Activated T-helper 2 cell treated with anti-CD3 and anti-CD28 coated beads, Interferon-gamma antibody, Interleukin-2, Interleukin-4, amounts not matched to agents 10 μg/mL and 5 μg/mL and 100 μg/mL, durations not matched to agents 14 hours and 24 hours and 36 hours (primary cell): ENCODE measurements at places on chromosomes 2 and 18. TPM values are rescaled to one million over a fixed set of nuclear protein-coding genes. Genes with fewer than 3 reads are reported as not detected.

The CCDC102B gene
- 1.2 and 1.3 TPM in 2 replicates for total RNA-seq

DNA sequence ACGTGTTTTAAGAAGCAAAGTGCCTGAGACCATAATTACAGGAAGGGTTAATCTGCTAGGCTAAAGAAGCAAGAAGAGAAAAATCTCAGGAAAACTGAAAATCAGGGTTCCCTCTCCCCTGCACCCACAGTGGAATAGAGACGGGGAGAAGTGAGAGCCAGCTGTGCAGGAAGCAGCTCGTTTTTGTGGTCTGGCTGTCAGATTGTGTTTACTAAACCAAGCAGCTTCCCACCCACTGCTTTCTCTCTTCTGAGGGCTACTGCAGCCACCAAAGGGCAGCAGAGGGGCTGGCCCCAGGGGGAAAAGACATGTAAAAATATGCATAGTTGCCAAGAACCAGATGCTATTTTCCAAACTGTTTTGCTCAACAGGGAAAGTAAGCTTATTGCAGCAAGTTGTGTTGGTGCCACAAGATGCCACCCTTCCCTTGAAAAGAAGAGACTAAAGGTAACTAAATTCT lies 72.6 kb upstream of the THUMPD2 start:
- H3K4me1 ChIP-seq: no peaks in the 10 kb centered on the region
- no peak overlapping the region for H3K4me3 ChIP-seq
- no peaks in the 10 kb centered on the region for H3K36me3 ChIP-seq
- no peak overlapping the region for H3K27ac ChIP-seq

The CCL20 gene
- 1.4 and 2.0 TPM in 2 replicates for total RNA-seq

DNA sequence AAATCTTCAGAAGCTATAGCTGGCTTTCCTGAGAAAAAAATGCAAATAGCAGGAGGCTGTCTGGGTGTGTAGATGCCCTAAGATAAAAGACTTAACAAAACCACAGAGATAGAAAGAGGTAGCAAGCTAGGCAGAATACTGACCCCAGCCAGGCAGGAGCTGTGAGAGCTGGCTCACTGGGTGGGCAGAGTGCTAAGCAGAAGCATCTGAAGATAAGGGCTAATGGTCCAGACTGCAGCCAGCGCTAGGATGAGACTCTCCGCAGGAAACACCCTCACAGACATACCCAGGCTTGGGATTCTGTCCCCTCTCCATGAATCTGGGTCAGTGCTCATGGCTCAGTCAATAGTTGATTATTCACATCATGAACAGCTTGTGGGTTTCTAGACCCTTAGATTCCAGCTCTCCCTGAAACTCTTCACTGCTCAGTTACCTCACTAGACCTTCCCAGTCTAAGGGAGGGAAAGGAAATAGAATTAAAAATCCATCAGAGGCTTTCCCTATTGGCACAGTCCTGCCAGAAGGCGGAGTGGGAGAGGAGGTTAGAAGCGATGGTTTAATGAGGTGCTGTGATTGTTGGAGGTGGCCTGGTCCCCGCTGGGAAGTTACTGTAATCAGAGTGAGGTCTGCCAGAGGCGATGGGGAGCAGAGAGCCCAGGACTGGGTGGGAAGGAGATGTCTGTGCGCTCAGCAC lies 21.4 kb upstream of the CCBE1 start:
- H3K4me1 ChIP-seq: no peaks in the 10 kb centered on the region
- H3K27ac ChIP-seq: no peak overlapping the region
- no peak overlapping the region for H3K4me3 ChIP-seq
- DNase-seq: no peak
- H3K36me3 ChIP-seq: no peaks in the 10 kb centered on the region
- H3K27me3 ChIP-seq: no peaks in the 10 kb centered on the region

GRCh38 chr2:54879032-54879431 lies 155.6 kb downstream of the EML6 start:
- DNase-seq: no peak
- peaks cover 10% of the 10 kb centered on the region for H3K27me3 ChIP-seq
- no peak overlapping the region for H3K27ac ChIP-seq

The OR6B2 gene
- not detected in 2 replicates for total RNA-seq

DNA sequence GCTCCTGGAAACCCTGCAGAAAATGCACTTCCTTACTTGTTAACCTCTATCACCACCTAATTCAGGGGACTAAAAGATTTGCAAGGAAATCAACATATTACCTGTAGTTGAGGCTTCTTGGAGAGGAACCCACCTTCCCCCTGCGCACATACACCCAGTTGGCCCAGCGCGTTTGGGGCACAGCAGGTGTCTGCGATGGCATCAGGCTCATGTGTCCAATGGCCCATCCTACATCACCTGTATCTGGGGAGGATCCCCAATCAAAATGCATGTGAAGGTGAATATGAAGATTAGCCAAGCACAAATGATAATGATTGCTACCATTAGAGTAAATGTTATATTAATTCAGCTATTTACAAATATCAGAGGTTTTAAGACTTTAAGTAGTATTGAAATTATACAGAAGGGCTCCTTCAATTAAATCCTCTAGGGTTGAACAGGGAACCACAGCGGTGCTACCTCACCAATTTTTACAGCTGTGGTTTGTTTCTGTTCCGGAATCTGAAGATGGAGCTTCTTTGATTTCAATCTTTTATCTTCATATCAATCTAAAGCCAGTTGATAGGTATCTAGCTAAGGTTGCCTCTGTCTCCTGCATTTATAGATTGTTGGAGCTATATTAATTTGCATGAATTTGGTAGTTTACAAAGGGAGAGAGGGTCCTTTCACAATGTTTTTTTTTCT lies 486.0 kb downstream of the RNF144A start:
- H3K4me3 ChIP-seq: no peak overlapping the region
- no peak overlapping the region for H3K27ac ChIP-seq
- H3K4me1 ChIP-seq: peaks cover 8% of the 10 kb centered on the region
- H3K36me3 ChIP-seq: no peaks in the 10 kb centered on the region
- no peak for DNase-seq

DNA sequence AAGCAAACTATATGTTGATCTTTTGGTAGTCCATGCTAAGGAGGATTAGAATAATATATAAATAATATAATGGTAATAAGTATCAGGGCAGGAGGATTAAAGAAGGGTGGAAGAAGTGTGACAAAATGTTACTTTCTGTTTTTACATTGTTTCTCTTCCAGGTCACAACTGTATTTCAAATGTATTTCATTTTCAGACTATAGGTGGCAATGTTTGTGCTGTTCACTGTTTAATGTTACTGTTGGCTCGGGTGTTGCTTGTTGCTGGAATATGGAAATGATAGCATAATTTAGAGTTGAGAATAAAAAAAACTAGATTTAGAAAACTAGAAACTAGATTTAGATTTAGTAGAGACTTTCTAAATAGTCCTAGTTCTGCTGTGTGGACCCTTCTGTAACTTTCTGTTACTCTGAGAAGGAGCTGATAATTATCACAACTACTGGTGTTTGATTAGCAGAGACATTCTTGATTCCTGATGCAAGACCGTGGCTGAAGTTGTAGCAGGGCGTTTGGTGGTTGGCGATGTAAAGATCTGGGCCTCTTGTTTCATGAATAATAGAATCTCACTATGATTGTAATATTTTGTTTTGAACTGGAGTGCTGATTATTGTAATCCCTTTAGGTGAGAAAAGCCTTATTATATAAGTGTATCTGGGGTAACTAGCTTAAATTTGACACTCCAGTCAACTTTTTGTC lies 7.9 kb downstream of the NEDD4L start:
- no peaks in the 10 kb centered on the region for H3K36me3 ChIP-seq
- H3K4me3 ChIP-seq: no peak overlapping the region
- no peak for DNase-seq
- H3K27me3 ChIP-seq: peaks cover 21% of the 10 kb centered on the region

DNA sequence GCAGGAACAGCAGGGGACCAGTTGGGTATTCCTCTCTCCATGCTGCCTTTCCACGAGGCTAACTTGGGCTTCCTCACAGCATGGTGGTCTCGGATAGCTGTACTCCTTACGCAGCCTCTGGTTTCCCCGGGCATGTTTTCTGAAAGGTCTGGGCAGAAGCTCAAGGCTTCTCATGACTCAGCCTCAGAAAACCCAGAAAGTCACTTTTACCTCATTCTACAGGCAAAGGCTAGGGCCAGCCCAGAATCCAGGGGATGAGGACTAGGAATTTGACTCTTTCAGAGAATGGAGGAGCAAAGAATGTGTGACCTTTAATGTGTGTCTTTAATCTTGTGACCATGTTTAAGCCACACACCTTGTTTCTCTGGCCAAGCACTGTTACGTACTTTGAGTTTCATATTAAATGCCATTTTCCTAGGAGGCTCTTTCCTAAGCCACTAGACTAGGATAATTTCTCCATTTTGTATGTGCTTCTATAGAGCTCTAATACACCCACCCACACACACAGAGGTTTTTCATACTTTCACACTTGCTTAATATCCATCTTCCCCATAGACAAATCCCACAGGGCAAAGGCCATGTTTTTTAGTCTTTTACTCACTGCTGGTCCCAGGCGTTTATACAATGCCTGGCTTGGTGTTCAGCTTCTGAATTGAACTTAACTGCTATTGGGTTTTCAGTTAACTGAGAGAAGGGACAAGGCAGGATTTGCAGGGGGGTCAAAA lies 77.3 kb downstream of the LONRF2 start:
- peaks cover 6% of the 10 kb centered on the region for H3K4me1 ChIP-seq
- H3K4me3 ChIP-seq: no peak overlapping the region
- no peak for DNase-seq
- H3K36me3 ChIP-seq: no peaks in the 10 kb centered on the region
- peaks cover 1% of the 10 kb centered on the region for H3K27me3 ChIP-seq
- no peak overlapping the region for H3K27ac ChIP-seq

DNA sequence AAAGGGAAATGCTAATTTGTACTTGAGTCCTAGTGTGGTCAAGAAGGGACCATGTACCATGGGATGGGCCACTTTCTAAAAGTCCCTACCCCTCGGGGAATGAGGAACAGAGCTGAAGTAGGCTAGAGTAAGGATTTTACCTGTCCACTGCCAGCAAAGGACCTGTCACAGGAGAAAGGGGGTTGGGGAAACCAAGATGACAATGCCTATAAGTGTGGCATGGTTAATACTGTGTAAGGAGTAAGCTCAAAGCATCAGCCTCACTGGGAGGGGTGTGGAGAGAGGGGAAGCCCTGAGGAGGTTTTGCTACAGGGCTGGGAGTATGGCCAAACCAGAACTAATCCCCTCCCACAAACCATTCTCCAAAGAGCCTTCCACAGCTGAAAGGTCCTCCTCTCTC lies 15.8 kb downstream of the GKN2 start:
- peaks cover 2% of the 10 kb centered on the region for H3K4me1 ChIP-seq
- H3K27ac ChIP-seq: no peak overlapping the region
- DNase-seq: no peak
- peaks cover 47% of the 10 kb centered on the region for H3K27me3 ChIP-seq
- H3K4me3 ChIP-seq: no peak overlapping the region

The VWA3B gene
- not detected in 2 replicates for total RNA-seq

The CCT7 gene
- total RNA-seq: 562 and 584 TPM in 2 replicates

The HAAO gene
- total RNA-seq: 5.1 and 5.8 TPM in 2 replicates

- H3K27me3 ChIP-seq: peaks cover 9% of the 10 kb centered on the region
- H3K27ac ChIP-seq: no peak overlapping the region
- H3K36me3 ChIP-seq: no peaks in the 10 kb centered on the region
- DNase-seq: no peak
- no peaks in the 10 kb centered on the region for H3K4me1 ChIP-seq
Measured at GRCh38 chr18:63895190-63895589, 7.7 kb downstream of the SERPINB2 start.

The LRP2 gene
- total RNA-seq: 0.09 and 0.46 TPM in 2 replicates

DNA sequence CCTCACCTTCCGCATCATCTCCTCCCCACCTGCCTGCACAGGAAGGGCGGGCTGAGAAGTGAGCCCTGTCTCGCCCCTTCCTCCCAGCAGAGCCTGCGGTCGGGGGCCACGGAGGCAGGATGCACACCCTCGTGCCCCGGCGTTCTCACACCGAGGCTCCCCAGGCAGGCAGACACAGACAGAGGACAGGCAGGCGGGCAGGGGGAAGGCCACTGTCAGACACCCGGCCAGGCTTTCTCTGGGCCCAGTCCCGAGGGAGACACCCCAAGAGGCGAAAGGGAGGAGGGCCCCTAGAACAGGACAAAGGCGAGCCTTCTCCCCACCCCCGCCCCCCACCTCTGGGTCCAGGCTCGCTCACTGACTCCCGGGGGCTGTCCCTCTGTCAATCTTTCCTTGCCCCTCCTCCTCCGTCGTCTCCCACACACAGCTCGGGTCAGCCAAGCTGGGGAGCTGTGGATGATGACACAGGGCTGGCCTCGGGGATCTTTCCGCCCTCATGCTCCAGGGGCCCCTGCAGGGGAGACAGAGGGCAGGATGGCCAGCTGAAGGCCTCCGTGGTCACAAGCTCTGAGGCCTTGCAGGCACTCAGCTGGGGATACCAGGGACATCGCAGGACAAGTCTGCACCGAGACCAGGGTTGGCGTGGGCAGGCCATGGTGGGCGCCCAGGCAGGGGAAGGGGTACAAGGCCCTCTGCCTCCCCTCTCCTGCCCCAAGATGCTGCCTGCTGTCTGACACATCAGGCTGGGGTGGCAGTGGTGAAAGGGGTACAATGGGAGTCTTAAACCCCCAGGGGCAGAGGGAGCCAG lies 24.9 kb downstream of the BIN1 start:
- no peaks in the 10 kb centered on the region for H3K27me3 ChIP-seq

The RBFA gene
- 48.4 and 49.4 TPM in 2 replicates for total RNA-seq

DNA sequence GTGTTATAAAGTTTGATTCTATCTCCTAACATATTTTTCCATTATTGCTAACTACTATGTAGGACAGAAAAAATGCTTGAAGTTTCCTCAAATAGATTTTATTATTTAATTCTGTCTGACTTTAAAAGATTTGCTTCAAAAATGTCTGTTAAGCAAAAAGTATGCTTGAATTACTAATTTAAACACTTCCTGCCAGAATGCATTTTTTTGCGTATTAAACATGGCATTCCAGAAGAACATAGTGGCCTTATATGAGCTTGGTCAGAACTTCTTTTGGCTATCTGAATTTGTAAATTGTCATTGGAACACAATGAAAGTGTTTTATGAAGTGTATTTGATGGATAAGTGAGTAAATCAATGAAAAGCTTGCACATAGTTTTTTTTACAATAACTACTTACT lies 37.8 kb downstream of the MBD5 start:
- H3K27ac ChIP-seq: no peak overlapping the region
- peaks cover 2% of the 10 kb centered on the region for H3K36me3 ChIP-seq
- no peak overlapping the region for H3K4me3 ChIP-seq

The SCN7A gene
- total RNA-seq: not detected in 2 replicates

DNA sequence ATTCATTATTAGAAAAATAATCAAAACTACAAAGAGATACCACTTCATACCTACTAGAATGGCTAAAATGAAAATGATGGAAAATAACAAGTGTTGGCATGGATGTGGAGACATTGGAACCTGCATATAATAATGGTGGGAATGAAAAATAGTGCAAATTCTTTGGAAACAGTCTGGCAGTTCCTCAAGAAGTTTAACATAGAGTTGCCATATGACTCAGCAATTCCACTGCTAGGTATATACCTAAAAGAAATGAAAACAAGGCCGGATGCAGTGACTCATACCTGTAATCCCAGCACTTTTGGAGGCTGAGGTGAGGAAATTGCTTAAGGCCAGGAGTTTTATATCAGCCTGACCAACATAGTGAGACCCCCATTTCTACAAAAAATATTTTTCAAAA lies 41.6 kb upstream of the ACYP2 start:
- no peak overlapping the region for H3K27ac ChIP-seq
- H3K4me3 ChIP-seq: no peak overlapping the region
- H3K4me1 ChIP-seq: peaks cover 15% of the 10 kb centered on the region
- no peaks in the 10 kb centered on the region for H3K27me3 ChIP-seq
- no peak for DNase-seq
- H3K36me3 ChIP-seq: no peaks in the 10 kb centered on the region
